Naive thymus-derived CD8-positive, alpha-beta T cell (primary cell): ENCODE measurements at places on chromosomes 5 and 9.

DNA sequence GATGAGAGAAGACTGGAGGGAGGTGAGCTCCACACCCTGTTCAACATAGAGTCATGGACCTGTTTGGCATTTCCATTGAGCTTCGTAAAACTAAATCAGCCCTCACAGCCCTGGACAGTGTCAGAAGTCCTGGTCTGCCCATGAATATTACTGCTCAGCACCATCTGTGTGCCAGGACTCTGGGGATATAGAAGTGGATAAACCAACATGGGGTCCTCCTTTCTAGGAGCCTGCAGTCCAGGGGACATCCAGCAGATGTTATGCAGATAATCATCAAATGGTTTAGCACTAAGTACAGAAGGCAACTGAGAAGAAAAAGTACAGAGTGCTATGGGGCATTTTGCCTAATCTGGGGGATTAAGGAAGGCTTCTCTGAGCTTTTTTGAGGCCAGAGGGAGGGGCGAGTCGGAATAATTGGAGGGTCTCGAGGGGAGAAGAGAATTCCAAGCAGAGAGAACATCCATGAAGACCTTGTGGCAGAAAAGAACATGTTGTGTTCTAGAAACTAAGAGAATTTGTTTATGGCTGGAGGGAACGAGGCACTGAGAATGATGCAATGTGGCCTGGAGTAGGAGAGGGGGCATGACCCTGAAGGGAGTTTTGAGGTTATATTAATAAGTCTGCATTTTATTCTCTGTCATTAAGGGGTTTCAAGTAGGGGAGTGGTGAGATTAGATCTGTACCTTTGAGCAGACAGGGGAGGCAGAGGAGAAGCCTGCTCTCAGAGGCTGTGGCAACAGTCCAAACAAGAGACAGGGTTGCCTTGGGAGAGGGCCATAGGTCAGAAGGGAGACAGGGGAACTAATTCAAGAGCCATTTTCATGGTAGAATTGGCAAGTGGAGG lies 63.5 kb upstream of the SLC2A8 start:
- no peak for DNase-seq

DNA sequence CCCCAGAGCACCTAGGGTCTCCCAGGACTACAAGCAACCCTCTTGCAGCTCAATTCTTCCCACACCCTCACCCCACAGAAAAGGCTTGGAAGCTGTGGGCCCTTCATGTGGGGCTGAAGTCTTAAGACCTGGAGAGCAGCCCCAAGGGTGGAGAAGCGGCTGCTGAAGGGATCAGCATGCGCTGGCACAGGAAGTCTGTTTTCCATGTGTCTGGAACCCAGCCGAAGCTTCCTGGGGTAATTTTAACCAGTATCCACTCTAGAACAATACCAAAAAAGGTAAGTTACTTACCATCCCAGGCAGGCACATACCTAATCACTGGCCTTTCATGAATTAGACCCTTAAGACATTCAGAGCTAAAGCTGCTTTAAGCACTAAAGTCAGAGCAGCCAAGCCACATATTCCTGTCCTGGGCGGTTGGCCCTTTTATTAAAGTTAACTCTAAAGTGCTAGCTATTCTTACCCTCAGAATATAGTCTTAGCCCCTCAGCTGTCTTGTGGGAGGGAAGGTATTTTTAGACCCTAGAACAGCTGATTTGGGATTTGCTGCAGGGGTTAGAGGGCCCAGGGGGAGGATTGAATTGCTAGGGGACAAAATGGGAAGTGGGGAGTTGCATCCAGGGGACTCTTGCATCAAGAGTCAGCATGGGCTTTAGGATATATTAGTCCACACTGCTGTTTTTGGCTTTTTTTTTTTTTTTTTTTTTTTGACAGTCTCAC lies 6.9 kb downstream of the IL17B start:
- no peak for DNase-seq

DNA sequence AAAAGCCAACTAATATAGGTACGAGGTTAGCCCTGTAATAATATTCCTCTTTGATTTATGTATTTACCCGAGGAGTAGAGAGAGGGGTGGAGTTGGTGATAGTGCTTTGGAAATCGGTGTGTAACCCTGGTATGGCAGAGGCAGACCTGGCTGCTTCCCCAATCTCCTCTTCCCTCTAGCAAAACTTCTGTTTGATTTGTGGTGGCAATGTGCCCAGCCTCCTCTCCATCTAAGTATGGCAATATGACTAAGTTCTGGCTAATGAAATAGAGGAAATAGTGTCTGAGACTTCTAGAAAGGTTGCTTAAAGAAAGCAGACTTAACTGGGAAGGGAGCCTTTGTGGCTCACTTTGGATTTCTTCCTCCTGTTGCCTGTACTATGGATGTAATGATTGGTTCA lies 491.1 kb downstream of the ENC1 start:
- DNase-seq, result no peak

- no peak for DNase-seq
Observed at GRCh38 chr5:80713631-80714030, 58.8 kb upstream of the DHFR start.

DNA sequence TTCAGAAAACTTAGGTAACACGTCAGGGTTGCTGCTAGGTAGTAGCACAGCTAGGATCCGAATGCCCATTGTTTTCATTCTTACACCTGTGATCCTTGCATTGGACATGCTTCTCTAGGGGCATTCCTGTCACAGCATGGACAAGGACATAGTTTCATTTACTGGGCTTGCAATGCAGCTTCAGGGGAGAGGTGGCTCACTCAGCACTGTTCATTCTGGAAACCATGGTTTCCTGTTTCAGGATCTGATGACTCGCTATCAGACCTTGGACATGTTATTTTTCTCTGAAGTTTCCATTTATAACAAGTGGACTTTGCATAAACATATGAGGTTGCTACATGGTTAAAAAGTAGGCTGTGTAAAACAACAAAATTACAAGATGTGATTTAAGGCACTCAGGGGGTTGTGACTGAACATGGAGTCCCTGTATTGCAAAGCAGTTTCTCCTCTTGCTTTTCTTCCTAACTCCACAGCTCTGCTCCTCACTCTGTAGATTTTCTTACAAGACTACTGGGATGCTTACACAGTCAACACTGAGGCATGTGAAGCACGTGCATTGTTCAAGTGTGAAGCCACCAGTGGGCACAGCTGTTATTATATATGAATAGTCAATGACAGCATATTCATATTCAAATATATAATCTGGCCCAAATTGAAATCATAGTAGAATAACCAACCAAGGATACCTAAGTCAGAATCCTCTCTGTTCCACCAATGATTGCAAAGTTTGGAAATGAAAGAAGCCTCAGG lies 66.1 kb upstream of the STK32A start:
- no peak for DNase-seq

GRCh38 chr5:10323588-10324488 lies 16.1 kb upstream of the CMBL start:
- no peak for DNase-seq
